ENCODE measurements at places on chromosomes 1 and 21.
A peak's percentile ranks its signal among the peaks of the same experiment; 100 is the strongest.

GRCh38 chr1:62384276-62385005 is 52.4 kb upstream of the USP1 start:
- no peak for DNase-seq

DNA sequence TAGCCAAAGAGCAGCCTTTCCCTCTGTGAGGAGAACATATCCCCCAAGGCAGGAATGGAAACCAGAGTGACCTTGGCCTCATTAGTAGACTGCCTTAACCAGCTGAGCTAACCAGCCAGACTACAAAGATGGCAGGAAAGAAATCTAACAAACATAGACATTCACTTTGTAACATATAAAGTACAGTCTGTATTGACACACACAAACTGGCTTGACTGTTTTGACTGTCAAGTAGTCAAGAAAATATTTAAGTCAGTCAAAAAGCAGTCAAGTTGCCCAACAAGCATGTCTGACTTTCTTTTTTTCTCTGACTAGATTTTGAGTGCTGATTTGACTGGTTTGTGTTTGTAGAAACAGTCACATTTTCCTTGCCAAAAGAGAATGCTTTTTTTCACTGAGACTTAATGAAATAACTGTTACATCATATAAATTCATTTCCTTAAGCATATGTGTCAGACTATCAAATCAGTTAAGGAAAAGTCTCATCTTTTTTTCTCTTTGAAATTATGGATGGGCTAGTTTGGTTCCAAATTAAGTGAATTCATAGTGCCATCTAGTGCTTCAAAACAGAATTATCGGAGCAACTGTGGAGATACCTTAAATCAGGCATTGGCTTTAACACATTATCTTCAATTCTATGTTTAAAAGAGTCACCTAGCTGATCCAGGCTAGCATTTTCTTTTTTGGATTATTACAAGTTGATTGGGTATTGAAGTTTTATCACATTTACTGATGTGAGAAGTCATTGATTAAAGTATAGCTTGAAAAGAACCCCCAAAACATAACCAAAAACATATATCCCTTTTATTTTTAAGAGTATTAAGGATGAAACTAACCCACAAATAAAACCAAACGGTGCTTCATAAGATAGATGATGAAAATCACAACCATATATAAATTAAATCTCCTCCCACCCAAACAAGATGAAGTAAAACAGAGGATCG is 75.0 kb downstream of the ATP6V1G3 start:
- DNase-seq: no peak

DNA sequence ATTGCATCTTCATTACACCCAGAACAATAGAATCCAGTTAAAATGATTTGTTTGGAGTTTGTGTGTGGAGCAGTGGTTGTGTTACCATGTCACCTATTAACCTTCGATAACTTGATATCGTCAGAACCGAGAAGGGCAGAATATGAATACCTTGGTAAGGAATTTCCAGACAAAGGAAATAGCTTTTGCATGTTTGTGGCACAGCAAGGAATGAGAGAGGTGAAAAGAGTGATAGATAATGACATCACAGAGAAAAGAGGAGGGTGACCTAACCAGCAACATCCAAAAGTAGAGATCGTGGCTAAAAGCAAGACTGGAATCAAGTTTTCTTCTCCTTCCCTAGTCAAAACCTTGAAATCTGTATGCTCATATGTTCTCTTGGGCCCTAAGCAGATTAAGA is 244.6 kb upstream of the NEGR1 start:
- no peak for DNase-seq

DNA sequence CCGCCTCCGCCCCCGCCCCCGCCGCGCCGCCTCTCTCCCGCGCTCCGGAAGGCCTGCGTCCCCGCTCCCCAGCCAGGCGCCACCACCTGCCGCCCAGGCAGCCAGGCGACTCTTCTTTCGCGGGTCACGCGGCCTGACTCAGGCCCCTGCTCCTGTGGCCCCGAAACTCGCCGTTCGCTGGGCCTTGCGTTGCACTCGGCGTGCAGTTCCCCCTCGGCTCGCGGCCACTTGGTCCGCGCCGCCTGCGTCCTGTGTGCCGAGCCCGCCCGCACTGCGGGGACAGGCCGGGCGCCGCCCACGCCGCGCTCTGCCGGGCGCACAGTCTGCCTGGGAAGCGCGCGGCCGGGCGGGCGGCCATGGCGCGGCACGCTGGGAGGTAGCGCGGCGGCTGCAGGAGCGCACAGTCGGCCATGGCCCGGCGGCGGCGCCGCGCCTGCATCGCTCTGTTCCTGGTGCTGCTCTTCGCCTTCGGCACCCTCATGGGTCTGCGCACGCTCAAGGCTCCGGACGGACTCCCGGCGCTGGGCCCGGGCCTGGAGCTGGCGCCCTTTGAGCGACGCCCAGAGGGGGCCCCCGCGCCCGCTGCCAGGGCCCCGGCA is at the start of gene MANEAL:
Gene MANEAL (plus strand): TSS at position 75 of the 599 bp plus-strand sequence. CDS start 336 bp downstream, at position 411.
- no peak for DNase-seq

DNA sequence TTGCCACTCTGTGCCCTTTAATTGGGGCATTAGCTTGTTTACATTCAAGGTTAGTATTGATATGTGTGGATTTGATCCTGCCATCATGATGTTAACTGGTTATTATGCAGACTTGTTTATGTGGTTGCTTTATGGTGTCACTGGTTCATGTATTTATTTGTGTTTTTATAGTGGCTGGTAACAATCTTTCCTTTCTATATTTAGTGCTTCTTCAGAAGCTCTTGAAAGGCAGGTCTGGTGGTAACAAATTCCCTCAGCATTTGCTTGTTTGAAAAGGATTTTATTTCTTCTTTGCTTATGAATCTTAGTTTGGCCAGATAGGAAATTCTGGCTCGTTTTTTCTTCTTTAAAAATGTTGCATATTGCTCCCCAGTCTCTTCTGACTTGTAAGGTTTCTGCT is 215.4 kb downstream of the ZC3H11B start:
- no peak for DNase-seq

- DNase-seq: no peak
These were observed 286.5 kb downstream of the NFIA start for GRCh38 chr1:61368876-61369275.

- DNase-seq: no peak
These were observed 25.1 kb downstream of the POFUT2 start for GRCh38 chr21:45262616-45263015.

GRCh38 chr1:119968068-119968492 is 71.8 kb upstream of the ADAM30 start:
- peak; percentile 71 for DNase-seq

DNA sequence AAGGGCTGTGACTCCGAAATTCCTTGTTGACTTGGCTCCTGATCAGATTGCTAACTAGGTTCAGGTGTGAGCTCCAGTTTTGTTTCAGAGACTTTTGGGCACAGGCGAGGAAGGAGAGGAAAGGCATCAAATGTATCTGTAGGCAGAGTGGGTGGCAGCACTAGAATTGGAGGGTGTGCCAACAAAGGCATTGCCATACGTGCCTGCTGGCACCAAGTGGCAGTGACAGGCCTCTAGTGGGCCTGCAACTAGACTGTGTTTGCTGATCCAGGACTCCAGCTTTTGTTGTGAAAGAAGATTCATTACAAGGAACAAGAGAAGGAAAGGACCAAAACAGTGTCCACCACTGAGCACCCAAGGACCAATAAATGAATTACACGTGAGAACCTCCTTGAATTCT is 79.5 kb downstream of the TM2D1 start:
- DNase-seq: no peak

DNA sequence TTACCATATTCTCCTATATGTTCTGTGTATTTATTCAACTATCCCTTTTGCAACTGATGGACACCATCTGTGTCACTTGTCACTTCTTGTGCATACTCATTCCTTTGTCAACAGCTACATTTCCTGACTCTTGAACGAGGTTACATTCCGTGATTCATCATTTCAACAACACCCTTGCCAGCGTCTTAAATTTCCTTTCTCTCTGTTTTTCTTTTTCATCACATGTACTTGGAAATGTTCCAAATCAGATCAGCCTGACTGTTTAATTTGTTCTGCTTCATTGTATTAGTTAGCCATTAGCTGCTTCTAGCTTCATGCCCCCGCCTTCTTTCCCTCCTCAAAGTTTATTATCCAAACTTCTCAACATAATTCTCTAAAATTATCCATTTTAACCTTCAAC is 173.0 kb downstream of the ADGRL4 start:
- DNase-seq: no peak

GRCh38 chr1:22983944-22984343 is 11.3 kb upstream of the LACTBL1 start:
- no peak for DNase-seq

DNA sequence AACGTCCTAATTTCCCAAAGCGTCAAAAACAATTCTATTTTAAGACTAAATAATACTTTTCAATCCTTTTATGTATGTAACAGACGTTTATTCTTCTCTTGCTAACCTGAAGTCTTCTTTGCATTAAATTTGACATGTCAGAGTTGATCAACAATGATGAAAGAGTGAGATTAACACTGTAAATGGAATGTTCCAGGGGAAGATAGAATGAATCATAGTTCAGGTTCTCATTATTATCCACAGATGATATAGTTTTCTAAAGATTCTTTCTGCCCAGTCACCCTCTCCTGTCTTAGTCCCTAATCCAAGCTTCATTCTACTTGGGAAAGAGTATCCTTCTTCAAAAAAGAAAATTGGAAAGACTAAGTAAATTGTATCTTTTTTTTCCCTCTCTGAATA is 38.9 kb downstream of the SDCCAG8 start:
- DNase-seq: no peak

DNA sequence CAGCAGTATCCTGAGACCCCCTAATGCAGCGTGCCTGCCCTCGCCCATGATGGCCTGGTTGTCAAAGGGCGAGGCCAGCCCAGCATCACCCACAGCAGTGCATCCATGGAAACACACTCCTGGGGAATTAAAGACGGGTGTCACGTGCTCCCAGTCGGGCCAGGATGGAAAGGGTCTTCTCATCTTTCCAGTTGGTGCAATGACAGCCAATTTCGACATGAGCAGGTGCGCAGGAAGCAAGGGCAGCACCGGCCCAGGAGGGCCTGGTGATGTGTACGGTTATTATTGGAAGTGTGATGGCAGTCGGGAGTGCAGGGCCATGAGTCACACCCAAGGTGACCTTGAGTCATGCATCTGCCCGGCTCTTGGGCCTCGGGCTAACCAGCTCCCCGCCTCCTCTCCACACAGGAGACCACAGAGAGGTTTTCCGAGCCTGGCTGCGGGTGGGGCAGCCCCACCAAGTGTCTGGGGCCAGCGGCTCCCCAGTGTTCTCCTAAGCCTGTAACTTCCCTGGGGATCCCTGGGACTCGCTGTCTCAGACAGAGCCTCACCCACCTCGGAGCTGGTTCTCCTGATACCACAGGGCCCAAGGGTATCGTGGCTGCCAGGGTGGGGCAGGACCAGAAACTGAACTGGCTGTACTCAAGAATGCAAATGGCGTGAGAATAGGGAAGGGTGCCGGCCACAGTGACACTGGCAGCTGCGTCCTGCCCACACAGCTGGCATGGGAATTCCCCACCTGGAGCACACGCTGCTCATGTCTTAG is 119.8 kb downstream of the SIK1 start:
- no peak for DNase-seq

- DNase-seq: no peak
These were observed 225.7 kb upstream of the AJAP1 start for GRCh38 chr1:4428711-4429110.

GRCh38 chr1:232574889-232575762 is 54.8 kb downstream of the SIPA1L2 start:
- DNase-seq: no peak

- no peak for DNase-seq
These were observed 19.8 kb upstream of the CLSTN1 start for GRCh38 chr1:9843576-9843945.

- peak; percentile 19 for DNase-seq
These were observed 10.0 kb downstream of the EDARADD start for GRCh38 chr1:236403905-236404696.

DNA sequence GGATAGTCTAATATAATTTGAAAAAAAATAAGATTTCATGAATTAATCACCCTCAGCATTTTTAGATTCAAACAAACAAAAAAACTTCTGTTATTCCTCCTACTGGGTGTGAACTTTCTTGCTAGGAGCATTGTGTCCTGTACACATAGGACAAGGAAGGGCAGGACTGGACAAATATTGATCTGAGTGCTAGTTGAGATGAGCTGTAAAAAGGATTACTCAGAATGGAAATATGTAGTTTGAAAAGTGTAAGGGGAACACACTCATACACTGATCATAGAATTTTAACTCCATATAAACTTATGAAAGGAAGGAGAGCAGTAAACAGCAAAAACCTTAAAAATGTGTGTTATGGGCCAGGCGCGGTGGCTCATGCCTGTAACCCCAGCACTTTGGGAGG is 156.5 kb upstream of the ZNF648 start:
- DNase-seq: no peak

- DNase-seq: no peak
These were observed 29.9 kb downstream of the EPHA8 start for GRCh38 chr1:22592919-22593790.

DNA sequence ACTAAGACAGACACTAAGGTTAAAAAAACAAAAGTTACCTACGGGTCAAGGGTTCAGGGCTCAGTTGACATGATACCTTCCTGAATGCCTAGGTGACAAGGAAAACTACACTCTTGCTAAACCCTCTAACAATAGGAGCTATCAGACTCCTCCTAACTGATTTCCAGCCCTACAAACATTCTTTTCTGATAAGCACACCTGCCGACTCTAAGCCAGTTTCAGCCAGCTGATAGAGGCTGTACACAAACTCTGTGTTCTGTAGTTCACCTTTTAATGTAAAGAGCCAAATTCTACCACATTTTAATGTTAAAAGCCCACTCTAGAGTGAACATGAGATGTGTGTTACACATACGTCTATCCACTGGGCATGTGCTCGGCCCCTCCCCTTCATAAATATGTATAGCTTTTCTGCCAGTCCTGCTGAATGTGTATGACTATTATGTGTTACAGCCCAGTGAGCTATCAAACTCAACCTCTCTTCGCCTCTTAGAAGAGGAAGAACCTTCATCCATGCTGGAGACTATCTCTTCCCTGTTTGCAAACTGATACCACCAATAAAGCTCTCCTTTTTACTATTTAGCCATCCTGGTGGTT is 40.0 kb upstream of the FAM163A start:
- DNase-seq: no peak

GRCh38 chr1:41359211-41360073 is 1.8 kb upstream of the FOXO6 start:
- DNase-seq: peak; percentile 45

DNA sequence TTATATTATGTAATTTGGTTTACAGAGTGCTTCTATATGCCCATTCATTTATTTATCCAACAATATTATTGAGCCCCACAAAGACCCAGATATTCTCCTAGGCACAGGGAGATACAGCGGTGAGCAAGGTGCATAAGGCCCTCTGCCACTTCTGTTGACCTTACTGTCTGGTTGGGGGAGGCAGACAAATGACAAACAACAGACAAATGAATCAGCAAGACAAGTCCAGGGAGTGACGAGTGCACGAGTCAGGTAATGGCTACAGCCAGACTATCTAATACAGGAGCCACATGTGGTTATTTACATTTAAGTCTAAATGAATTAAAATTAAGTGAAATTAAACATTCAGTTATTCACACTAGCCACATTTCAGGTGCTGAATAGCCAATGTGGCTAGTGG is 22.0 kb upstream of the BCAR3 start:
- no peak for DNase-seq

DNA sequence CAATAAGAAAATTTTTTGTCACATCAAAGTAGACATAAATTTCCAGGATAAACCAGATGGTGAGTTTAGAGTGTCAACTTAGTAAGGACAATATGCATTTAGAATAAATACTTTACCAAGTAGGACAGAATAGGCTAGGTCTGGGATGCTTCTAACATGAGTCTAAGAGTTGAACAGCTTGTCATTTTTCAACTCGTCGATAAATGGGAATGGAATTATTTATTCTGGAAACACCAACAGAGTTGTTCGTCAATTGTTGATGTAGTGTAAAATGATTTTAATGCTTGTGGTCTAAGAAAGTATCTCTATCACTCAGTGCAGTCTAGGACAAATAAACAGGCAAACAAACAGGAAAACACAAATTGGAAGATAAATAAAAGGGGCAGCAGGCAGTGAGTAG is 358.4 kb upstream of the ST6GALNAC5 start:
- no peak for DNase-seq
